Activated T-cell treated with anti-CD3 and anti-CD28 coated beads, Interleukin-2, amount 50 U/mL, for 4 hours (primary cell): ENCODE measurements at places on chromosomes 1 and 21.

DNA sequence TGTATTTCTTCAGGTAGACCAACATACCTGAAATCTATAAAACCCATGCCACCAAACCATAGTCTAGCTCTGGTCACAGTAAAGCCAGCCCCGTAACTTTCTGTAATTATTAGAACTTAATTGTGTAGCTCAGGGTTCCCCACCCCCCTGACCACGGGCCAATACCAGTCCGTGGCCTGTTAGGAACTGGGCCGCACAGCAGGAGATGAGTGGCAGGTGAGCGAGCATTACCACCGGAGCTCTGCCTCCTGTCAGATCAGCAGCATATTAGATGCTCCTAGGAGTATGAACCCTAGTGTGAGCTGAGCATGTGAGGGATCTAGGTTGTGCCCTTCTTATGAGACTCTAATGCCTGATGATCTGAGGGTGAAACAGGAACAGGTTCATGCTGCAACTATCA is 14.6 kb downstream of the TENT5C start:
- DNase-seq = no peak

GRCh38 chr1:58649555-58649954 is 50.3 kb downstream of the MYSM1 start:
- DNase-seq = peak; percentile 26

GRCh38 chr1:240492832-240493440 is 119.0 kb downstream of the GREM2 start:
- no peak for DNase-seq

DNA sequence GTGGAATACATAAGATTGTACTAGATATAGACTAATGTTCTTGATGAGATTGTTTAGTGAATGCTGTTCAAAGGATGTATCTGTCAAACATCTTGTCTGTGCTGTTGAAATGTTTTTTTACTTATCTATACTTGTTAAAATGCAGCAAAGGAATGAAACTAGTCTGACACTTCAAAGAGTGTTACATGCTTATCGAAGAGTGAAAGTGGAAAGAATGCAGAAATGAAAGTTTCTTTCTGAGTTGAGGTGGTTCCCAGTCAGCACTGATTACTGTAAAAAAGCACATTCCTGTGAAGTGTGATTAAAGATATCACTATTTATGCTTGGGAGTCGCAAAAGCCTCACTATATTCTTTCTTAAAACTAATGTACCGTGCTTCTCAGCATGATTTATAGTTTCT is 1225.2 kb downstream of the NCAM2 start:
- no peak for DNase-seq

DNA sequence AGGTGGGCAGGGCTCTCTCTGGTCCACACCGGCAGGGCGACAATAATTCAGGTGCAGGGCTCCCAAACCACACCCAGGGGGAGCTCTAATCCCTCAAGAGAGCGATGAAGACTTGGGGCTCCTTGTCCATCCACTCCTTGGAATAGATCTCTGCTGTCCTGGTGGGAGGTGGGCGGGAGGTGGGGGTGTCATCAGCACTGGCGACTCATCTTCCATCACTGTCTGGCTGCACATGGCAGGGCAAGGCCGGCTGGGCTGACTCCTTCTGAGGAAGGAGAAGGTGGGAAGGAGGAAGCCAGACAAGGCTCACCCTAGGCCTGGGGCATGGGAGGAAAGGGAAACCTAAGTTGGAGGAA is 29.3 kb downstream of the TNNT2 start:
- no peak for DNase-seq

DNA sequence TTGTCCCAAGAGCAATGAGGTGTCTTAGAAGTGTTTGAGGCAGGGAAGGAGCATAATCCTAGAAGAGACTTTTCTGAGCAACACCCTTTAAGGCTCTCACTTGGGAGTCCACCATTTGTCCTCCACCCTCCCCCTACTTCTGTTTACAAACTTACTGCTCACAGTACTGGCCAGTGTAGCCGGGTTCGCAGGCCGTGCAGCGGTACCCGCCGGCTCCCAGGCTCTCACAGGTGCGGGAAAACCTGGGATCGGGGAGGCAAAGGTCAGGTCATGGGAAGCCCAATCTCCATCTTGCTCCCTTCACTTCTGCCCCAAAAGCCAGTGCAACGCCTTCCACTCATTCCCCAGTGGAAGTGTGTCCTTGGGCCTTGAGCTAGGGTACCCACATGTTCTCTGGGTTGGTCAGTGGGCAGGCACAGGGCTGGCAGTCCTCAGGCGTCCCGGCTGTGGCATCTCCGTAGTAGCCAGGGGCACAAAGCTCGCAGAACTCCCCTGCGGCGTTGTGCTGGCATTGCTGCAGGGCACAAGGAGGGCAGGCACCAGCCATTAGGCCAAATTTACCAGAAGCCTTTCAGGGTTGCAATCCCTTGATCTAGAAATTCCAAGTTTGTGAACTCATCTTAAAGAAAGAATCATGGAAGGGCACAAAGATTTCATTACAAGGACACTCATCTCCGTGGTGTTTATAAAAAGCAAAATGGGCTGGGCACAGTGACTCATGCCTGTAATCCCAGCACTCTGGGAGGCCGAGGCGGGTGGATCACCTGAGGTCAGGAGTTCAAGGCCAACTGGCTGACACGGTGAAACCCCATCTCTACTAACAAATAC is 49.8 kb downstream of the LDLRAD2 start:
- no peak for DNase-seq

- DNase-seq = no peak
These were observed 431.5 kb upstream of the CHRM3 start for GRCh38 chr1:238954865-238955264.

- DNase-seq = no peak
These were observed 12.4 kb downstream of the EPHA8 start for GRCh38 chr1:22575532-22576149.
